ENCODE measurements at places on chromosomes 16 and 17. TPM values are rescaled to one million over a fixed set of nuclear protein-coding genes. Genes with fewer than 3 reads are reported as not detected.

The ACSM2B gene
- not detected for polyA plus RNA-seq

The MYH13 gene
- polyA plus RNA-seq, result not detected

The GUCY2D gene
- polyA plus RNA-seq, result not detected

The VTN gene
- 0.56 TPM for polyA plus RNA-seq

The CXCL16 gene
- 10.9 TPM for polyA plus RNA-seq

The PGAP6 gene
- 28.1 TPM for polyA plus RNA-seq

The RNF157 gene
- 90.2 TPM for polyA plus RNA-seq

The ACSM2A gene
- not detected for polyA plus RNA-seq

The NOD2 gene
- polyA plus RNA-seq, result not detected

The PABPN1L gene
- polyA plus RNA-seq, result 0.41 TPM

The ZNF668 gene
- polyA plus RNA-seq, result 13.8 TPM

The DPEP3 gene
- 0.15 TPM for polyA plus RNA-seq

The KRT222 gene
- polyA plus RNA-seq, result 1.4 TPM

The CCL1 gene
- not detected for polyA plus RNA-seq

The SKAP1 gene
- 4.8 TPM for polyA plus RNA-seq

The PRSS27 gene
- polyA plus RNA-seq, result 5.2 TPM

The TP53TG3F gene
- polyA plus RNA-seq, result 1.7 TPM

The ENKD1 gene
- 43.7 TPM for polyA plus RNA-seq

The SMPD3 gene
- polyA plus RNA-seq, result 60.8 TPM

The TEKT5 gene
- polyA plus RNA-seq, result not detected

The PSKH1 gene
- 28.0 TPM for polyA plus RNA-seq

The CCDC200 gene
- not detected for polyA plus RNA-seq

The MYL4 gene
- polyA plus RNA-seq, result not detected

The GDPD1 gene
- 11.7 TPM for polyA plus RNA-seq

The TLCD1 gene
- 7.0 TPM for polyA plus RNA-seq

The PPP1R1B gene
- polyA plus RNA-seq, result 154 TPM

The ABCA10 gene
- polyA plus RNA-seq, result 0.17 TPM

The GLP2R gene
- polyA plus RNA-seq, result 0.17 TPM

The RNF213 gene
- polyA plus RNA-seq, result 23.1 TPM

The NLRC5 gene
- polyA plus RNA-seq, result 2.0 TPM

The PPL gene
- 43.5 TPM for polyA plus RNA-seq

The CTU2 gene
- 24.6 TPM for polyA plus RNA-seq

The IRX6 gene
- 0.10 TPM for polyA plus RNA-seq

The ABCA6 gene
- polyA plus RNA-seq, result 0.81 TPM

The TBC1D28 gene
- not detected for polyA plus RNA-seq

The ZNF23 gene
- 5.4 TPM for polyA plus RNA-seq

The CACNG1 gene
- 1.1 TPM for polyA plus RNA-seq

The TP53TG3D gene
- polyA plus RNA-seq, result 2.0 TPM

The MVP gene
- polyA plus RNA-seq, result 31.7 TPM

The HCRT gene
- polyA plus RNA-seq, result not detected

The ZNF750 gene
- 0.31 TPM for polyA plus RNA-seq

The GSG1L gene
- 3.6 TPM for polyA plus RNA-seq

The CSH1 gene
- not detected for polyA plus RNA-seq

The ADORA2B gene
- polyA plus RNA-seq, result 3.4 TPM

The KRT39 gene
- not detected for polyA plus RNA-seq

The RND2 gene
- polyA plus RNA-seq, result 30.3 TPM

The C16orf54 gene
- 0.15 TPM for polyA plus RNA-seq

The CHP2 gene
- polyA plus RNA-seq, result 0.22 TPM

The TSEN54 gene
- polyA plus RNA-seq, result 32.9 TPM

The CDC6 gene
- 23.2 TPM for polyA plus RNA-seq

The GPR139 gene
- polyA plus RNA-seq, result 0.41 TPM

The KRT25 gene
- polyA plus RNA-seq, result not detected

The MYO18A gene
- 55.9 TPM for polyA plus RNA-seq

The TTLL6 gene
- 4.1 TPM for polyA plus RNA-seq

The PNMT gene
- 2.9 TPM for polyA plus RNA-seq

The MARVELD3 gene
- polyA plus RNA-seq, result 3.4 TPM

The APOH gene
- 0.58 TPM for polyA plus RNA-seq

The ZG16B gene
- not detected for polyA plus RNA-seq

The GAST gene
- polyA plus RNA-seq, result not detected
